SK-N-SH (cell line): ENCODE measurements at places on chromosomes 2 and 18. TPM values are rescaled to one million over a fixed set of nuclear protein-coding genes. Genes with fewer than 3 reads are reported as not detected.

DNA sequence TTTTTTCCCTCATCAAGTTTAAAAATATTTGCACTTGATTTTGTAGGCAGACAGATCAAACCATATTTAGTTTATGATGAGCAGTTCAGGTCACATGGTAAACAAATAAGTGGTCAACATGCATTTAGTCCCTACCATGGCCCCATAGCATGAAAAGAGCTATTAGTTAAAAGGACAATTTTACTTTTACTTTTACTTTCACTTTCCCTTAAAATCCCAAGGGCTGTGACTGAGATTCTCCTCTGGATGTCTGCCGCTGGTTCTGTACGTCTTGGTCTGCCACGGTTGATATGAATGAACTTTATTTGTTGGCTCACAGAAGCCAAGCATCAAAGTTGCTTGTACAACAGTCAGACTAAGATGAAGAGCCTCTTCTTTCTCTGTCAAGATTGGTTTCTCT, 626.2 kb upstream of the CDH7 start:
- no peak overlapping the region for H3K4me3 ChIP-seq
- no peaks in the 10 kb centered on the region for H3K27me3 ChIP-seq
- H3K4me1 ChIP-seq, result no peaks in the 10 kb centered on the region
- no peaks in the 10 kb centered on the region for H3K36me3 ChIP-seq
- no peak overlapping the region for H3K27ac ChIP-seq
- no peak for DNase-seq

GRCh38 chr18:31979714-31980113, 36.8 kb upstream of the TRAPPC8 start:
- no peaks in the 10 kb centered on the region for H3K27me3 ChIP-seq
- no peak overlapping the region for H3K4me3 ChIP-seq
- no peaks in the 10 kb centered on the region for H3K4me1 ChIP-seq
- DNase-seq, result no peak
- no peak overlapping the region for H3K27ac ChIP-seq
- H3K36me3 ChIP-seq, result no peaks in the 10 kb centered on the region

GRCh38 chr2:106137731-106138521, 56.2 kb downstream of the UXS1 start:
- no peaks in the 10 kb centered on the region for H3K36me3 ChIP-seq
- H3K27ac ChIP-seq, result no peak overlapping the region
- H3K27me3 ChIP-seq, result no peaks in the 10 kb centered on the region
- H3K4me1 ChIP-seq, result no peaks in the 10 kb centered on the region

GREB1 gene
- 2.7 and 2.9 TPM in 2 replicates for polyA plus RNA-seq

- no peaks in the 10 kb centered on the region for H3K27me3 ChIP-seq
- no peak overlapping the region for H3K4me3 ChIP-seq
- H3K4me1 ChIP-seq, result no peaks in the 10 kb centered on the region; the same call in 1 of the 2 replicates
Measured at GRCh38 chr2:44866152-44866551, 75.3 kb upstream of the SIX3 start.
